ENCODE measurements at places on chromosomes 2 and 18. TPM values are rescaled to one million over a fixed set of nuclear protein-coding genes. Genes with fewer than 3 reads are reported as not detected.

Gene MYOM1
- total RNA-seq, result 0.41 TPM

Gene FEV
- not detected for total RNA-seq

Gene CNDP1
- not detected for total RNA-seq

Gene ANKRD30BL
- not detected for total RNA-seq

Gene IL36RN
- total RNA-seq, result 0.19 TPM

Gene VIL1
- 401 TPM for total RNA-seq

Gene SCN2A
- not detected for total RNA-seq

Gene NEMP2
- 19.1 TPM for total RNA-seq

Gene RNF152
- total RNA-seq, result 2.1 TPM

Gene STARD6
- total RNA-seq, result not detected

Gene PARD6G
- 1.0 TPM for total RNA-seq

Gene ACMSD
- total RNA-seq, result not detected

Gene ITGB6
- 2.6 TPM for total RNA-seq

Gene GPR45
- total RNA-seq, result not detected

Gene GRP
- not detected for total RNA-seq

Gene HOXD10
- total RNA-seq, result not detected

Gene ALK
- total RNA-seq, result not detected

Gene TPO
- not detected for total RNA-seq

Gene GPBAR1
- total RNA-seq, result 0.29 TPM

Gene EIF4E2
- 57.2 TPM for total RNA-seq

Gene KIAA2012
- 0.37 TPM for total RNA-seq

Gene CD8A
- total RNA-seq, result 1.6 TPM

Gene C2orf66
- total RNA-seq, result not detected

Gene HOXD12
- not detected for total RNA-seq

Gene STPG4
- 0.79 TPM for total RNA-seq

Gene TMEM237
- total RNA-seq, result 26.5 TPM

Gene FASTKD1
- total RNA-seq, result 27.6 TPM

Gene NT5C1B
- total RNA-seq, result not detected

Gene SRD5A2
- total RNA-seq, result not detected

Gene PGAP1
- 6.4 TPM for total RNA-seq

Gene SLC35G4
- not detected for total RNA-seq

Gene MYL1
- not detected for total RNA-seq

Gene GALR1
- not detected for total RNA-seq

Gene GPAT2
- not detected for total RNA-seq

Gene DHRS9
- total RNA-seq, result not detected

Gene FAM124B
- total RNA-seq, result not detected

Gene CYTIP
- total RNA-seq, result 1.1 TPM

Gene DQX1
- 0.50 TPM for total RNA-seq

Gene GAL3ST2
- 6.8 TPM for total RNA-seq

Gene ELOA2
- total RNA-seq, result not detected

Gene POMC
- 10.5 TPM for total RNA-seq

Gene SLC16A14
- total RNA-seq, result 0.19 TPM

Gene SLC5A7
- total RNA-seq, result not detected

Gene TIMM21
- total RNA-seq, result 21.0 TPM

Gene C2orf15
- total RNA-seq, result 11.3 TPM

Gene KCNJ3
- total RNA-seq, result not detected

Gene PLCL1
- total RNA-seq, result 1.6 TPM

Gene RAPGEF4
- total RNA-seq, result 0.98 TPM

Gene GCKR
- 0.65 TPM for total RNA-seq

Gene CAMKMT
- total RNA-seq, result 25.2 TPM

Gene SERPINB3
- total RNA-seq, result not detected

Gene TTR
- total RNA-seq, result 139 TPM

Measured in Caco-2 (cell line).